ENCODE measurements at places on chromosomes 6 and 20.

DNA sequence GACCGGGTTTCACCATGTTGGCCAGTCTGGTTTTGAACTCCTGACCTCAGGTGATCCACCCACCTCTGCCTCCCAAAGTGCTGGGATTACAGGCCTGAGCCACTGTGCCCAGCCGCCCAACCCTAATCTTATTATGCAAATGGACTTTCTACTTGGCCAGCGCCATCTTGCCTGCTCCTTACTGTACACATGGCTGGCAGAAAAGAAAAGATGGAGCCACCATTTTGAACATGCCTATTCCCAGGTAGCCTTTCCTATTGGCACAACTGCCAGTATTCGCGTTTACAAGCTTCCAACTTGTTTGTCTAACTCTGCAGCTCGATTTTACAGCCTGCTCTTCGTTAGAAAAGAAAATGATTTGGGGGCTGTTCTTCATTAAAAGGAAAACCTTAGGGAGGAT, 84.3 kb downstream of the WDR27 start:
- no peak for DNase-seq

GRCh38 chr6:10890151-10890550, 3.3 kb downstream of the SYCP2L start:
- no peak for DNase-seq

- no peak for DNase-seq
These were observed 64.9 kb downstream of the TNFAIP3 start for GRCh38 chr6:137931849-137932465.

DNA sequence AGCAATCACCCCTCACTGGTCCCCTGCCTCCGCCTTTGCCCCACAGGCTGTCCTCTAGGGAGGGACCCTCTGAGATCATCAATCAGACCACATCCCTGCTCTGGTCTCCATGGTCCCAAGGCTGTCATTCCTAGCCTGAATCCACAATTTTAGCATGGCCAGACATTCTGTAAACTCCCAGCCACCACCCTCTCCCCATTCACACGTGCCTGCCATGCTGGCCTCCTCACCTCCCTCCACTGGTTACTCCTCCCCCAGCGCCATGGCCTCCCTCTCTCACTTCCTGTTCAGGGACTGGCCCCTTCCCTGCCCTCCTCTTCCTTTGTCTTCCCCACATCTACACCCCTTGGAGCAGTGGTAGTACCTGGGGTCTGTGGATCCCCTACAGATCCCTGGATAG, 150.7 kb upstream of the MLN start:
- DNase-seq = no peak

DNA sequence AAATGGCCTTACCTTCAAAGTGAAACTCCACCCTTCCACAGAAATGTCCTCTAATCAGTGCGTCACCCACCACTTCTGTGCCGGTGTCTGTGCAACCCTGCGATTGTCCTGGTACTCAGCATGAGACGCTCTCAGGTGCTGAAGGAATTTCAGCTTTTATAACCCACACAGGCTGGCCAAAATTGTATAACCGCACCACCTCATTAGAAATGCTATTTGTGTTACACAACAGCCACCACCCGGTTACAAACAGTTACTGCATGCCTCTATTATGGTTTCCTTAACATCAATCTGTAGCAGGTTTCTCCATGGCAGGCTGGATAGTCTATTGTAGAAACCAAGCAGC, 51.5 kb downstream of the SLC23A2 start:
- no peak for DNase-seq

GRCh38 chr6:21263531-21264287, 329.8 kb upstream of the SOX4 start:
- DNase-seq = no peak

DNA sequence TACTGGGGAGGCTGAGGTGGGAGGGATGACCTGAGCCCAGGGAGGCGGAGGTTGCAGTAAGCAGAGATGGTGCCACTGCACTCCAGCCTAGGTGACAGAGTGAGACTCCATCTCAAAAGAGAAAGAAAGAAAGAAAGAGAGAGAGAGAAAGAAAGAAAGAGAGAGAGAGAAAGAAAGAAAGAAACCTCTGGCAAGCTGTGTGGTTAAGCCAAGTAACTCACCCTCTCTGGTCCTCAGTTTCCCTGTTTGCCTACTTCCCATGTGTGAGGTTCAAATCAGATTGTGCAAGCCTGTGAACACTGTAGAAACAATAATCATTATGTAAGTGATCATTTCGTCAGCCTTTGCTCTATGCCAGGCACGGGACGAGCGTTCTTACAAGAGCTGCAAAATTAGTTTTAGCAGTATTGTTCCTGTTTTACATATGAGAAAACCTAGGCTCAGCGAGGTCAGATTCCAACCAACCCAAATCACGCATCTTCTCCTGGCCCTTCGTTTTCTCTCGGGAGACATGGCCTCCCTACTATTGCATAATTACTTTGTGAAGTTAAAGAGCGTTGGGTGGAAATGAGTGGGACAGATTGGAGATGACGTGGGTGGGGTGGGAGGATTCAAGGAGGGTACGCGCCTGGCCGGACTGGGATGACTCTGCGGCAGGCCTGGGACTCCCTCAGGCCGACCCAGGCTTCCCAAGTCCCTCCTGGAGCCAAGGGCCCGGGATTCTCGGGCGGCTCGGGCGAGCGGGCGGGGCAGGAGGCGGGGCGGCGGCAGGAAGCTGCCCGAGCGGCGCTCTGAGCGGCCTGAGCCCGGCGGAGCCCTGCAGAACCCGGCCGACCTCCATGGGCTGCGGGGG, at the start of gene SNX21:
Gene SNX21, plus strand, starts transcription at position 770 of the 853 bp plus-strand sequence. CDS start 121 bp downstream, outside the sequence.
- DNase-seq = no peak

DNA sequence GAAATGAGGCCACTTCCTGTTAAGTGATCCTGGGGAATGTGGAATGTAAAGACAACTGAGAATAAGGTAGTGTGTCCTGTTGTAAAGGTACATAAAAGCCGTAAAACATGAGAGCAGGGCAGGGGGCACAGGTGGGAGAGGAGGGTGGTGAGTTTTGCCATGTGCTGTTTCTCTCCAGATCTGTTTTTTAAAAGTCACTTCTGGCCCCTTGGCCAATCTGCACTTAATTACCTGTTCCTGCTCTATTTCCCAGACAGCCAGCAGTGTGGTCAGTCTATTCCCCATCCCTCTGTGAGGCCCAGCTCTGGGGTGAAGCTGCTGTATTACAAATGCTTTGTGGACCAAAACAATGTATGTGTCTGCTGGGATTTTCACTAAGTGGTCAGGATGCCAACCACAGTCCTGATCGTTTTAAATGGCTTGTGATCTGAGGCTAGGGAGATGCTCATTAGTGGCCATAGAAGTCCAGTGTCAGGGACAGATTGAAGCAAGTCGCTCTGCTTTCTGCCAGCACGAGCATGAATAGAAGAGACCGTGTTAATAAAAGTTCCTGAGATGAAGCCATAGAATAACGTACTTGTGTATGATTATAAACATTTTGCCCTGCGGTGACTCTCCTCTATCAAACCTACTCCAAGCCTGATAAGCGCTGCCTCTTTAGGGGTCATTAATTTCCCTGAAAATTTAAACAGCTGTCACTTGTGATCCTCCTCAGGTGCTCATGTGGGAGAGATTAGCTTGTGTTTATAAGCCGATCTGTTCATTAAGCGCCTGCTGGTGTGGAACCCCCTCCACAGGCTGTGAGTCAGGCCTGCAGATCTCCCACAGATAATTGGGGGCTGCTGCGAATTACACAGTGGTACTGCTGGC, 111.8 kb upstream of the CENPW start:
- no peak for DNase-seq

DNA sequence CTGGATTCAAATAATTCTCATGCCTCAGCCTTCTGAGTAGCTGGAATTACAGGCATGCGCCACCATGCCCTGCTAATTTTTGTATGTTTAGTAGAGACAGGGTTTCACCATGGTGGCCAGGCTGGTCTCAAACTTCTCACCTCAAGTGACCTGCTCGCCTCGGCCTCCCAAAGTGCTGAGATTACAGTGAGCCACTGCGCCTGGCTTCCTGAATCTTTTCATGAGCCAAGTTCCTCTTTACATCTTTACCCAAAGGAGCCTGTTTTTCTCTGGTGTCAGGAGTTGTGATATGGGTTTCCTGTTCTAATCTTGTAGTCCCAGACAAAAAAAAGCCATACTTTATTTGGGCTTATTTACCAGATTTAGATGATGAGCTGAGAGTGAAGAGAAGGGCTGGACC, 34.4 kb downstream of the PCNA start:
- no peak for DNase-seq
